ENCODE measurements at places on chromosomes 3 and 15.
A peak's percentile ranks its signal among the peaks of the same experiment; 100 is the strongest.

DNA sequence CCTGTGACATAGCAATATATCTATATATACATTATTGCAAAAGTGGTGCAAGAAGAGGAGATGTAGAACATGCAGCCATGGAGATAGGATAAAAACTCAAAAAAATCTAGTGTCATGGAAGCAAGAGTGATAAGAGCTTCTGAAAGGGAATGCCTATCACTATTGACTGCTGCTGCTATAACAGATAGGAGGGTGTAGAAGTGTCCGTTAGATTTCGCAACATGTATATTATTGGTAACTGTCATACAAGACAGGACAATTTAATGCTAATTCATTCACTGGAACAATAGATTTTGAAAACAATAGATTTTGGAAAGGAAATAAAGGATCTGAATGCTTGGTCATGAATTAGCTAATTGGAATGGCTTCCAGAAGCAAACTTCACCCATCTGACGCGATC, 224.5 kb downstream of the ZNF385D start:
- no peaks in the 10 kb centered on the region for H3K27me3 ChIP-seq
- no peak overlapping the region for H3K27ac ChIP-seq

- H3K27ac ChIP-seq = no peak overlapping the region
- H3K27me3 ChIP-seq = no peaks in the 10 kb centered on the region
- no peaks in the 10 kb centered on the region for H3K36me3 ChIP-seq
Observed at GRCh38 chr3:1692428-1692827, 406.2 kb upstream of the CNTN4 start.

DNA sequence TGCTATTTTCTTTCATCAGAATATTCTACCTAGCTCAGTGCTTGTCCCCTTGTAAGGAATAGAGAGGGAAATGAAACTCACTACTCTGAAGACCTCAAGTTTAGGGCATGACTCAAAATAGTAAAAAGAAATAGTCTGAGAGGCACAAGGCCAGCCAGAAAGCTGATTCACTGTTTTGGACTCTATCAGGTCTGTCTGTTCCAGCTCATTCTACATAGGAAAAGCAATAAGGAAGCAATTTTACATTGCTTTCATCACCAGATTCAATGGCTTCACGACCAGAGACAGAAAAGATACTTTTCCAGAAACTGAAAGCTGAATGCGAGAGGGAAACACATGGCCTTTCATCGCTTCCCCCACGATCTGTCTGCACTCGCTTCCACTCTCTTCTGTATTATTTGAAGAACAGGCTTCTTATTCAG, 276.0 kb downstream of the GBE1 start:
- H3K27me3 ChIP-seq = no peaks in the 10 kb centered on the region
- H3K4me1 ChIP-seq = peaks cover 16% of the 10 kb centered on the region
- H3K27ac ChIP-seq = no peak overlapping the region
- H3K4me3 ChIP-seq = no peak overlapping the region
- no peak for DNase-seq

DNA sequence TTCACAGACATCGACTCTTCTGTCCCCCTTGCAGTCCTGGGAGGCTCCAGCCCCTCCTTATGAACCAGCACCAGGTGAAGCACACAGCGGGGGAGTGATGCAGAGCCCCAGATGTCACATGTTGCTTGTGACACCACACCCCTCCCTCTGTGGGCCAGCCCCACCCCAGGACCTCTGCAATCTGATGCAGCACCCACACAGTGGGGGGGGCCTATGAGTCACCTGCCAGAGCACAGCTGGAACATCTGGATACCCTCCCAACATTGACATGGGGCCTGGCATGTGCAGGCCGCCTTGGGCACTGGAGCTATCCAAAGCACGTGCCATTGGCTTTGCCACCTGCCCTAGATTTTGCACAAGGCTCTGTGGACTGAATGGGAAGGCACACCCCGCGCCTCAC, 70.5 kb downstream of the FEM1B start:
- H3K36me3 ChIP-seq = peaks cover 4% of the 10 kb centered on the region
- no peaks in the 10 kb centered on the region for H3K27me3 ChIP-seq
- no peak for DNase-seq
- no peak overlapping the region for H3K27ac ChIP-seq
- no peak overlapping the region for H3K4me3 ChIP-seq

DNA sequence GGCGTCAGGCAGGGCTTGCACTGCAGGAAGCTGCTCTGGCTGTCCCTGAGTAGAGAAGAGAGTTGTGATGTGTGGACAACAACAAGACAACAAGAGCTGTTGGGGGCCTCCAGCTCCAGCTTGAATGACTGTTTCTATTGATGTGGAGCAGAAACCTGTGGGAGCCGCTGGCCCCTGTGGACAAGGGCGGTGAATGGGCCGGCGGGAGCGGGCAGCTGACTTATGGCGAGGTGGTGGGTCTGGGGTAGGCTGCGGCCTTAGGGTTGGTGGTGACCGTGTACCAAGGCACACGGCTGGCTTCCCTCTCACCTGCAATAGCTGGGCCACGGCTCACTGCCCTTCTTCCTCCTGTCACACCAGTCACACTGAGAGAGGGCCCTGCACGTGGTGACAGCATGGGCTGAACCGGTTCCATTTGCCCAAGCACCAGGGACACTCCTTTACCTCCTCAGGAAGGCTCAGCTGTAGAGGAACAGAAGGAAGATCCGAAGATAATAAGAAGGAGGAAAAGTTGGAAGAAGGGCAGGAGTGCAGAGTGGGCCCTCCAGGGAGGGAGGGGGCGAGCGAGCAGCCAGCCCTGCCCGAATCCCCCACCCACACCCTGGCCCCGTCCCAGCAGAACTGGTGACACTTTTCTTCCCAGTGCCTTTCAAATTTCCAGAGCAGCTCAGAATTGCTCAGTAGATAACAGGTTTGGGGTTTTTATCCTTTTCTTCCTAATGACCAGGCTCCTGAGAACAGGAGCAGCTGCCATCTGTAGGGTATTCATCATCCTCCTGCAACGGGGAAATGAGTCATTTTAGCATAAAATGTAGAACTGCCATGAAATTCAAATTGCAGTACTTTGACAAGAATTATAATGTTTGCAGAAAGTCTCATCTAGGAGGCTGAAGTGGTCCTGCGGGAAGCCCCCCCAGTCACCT, 136.9 kb downstream of the TJP1 start:
- H3K4me3 ChIP-seq = no peak overlapping the region
- no peak for DNase-seq
- no peaks in the 10 kb centered on the region for H3K27me3 ChIP-seq
- H3K27ac ChIP-seq = no peak overlapping the region
- H3K4me1 ChIP-seq = no peaks in the 10 kb centered on the region
- H3K36me3 ChIP-seq = no peaks in the 10 kb centered on the region

- no peak overlapping the region for H3K27ac ChIP-seq
- H3K4me1 ChIP-seq = peaks cover 27% of the 10 kb centered on the region
- H3K36me3 ChIP-seq = peaks cover 13% of the 10 kb centered on the region
- peak overlapping the region; percentile 84 for H3K4me3 ChIP-seq
- no peak for DNase-seq
Observed at GRCh38 chr15:74461847-74462511, 1.0 kb upstream of the UBL7 start.

DNA sequence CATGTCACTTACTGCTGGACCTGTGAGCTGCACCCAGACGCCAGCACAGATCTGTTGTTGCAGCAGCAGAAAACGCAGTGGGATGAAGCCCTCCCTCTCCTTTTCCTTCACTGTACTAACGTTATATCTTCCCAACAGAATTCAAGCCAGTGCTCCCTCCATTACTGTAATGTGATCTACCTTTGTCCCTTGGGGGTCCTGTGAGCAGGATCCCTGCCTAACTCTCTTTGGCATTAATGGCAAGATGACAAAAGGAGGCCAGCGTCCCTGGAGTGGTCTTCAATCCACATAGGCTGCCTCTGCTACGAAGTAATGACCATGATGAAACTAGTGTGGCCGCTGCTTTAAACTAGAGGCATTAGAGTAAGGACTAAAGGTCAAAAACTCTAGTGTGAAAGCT, 69.3 kb upstream of the SOX14 start:
- no peak overlapping the region for H3K4me3 ChIP-seq
- H3K4me1 ChIP-seq = no peaks in the 10 kb centered on the region
- H3K36me3 ChIP-seq = no peaks in the 10 kb centered on the region
- H3K27ac ChIP-seq = no peak overlapping the region
- H3K27me3 ChIP-seq = no peaks in the 10 kb centered on the region

- no peaks in the 10 kb centered on the region for H3K36me3 ChIP-seq
- no peak for DNase-seq
- peaks cover 11% of the 10 kb centered on the region for H3K4me1 ChIP-seq
- no peak overlapping the region for H3K27ac ChIP-seq
- H3K4me3 ChIP-seq = no peak overlapping the region
- H3K27me3 ChIP-seq = no peaks in the 10 kb centered on the region
Observed at GRCh38 chr3:42489116-42489936, 13.1 kb upstream of the VIPR1 start.

- H3K4me1 ChIP-seq = no peaks in the 10 kb centered on the region
- no peaks in the 10 kb centered on the region for H3K27me3 ChIP-seq
- H3K36me3 ChIP-seq = peaks cover 59% of the 10 kb centered on the region
Observed at GRCh38 chr3:120410541-120410940, 40.3 kb downstream of the FSTL1 start.

GRCh38 chr3:11494131-11494916, 149.4 kb downstream of the VGLL4 start:
- H3K27ac ChIP-seq = no peak overlapping the region
- peaks cover 10% of the 10 kb centered on the region for H3K4me1 ChIP-seq
- H3K36me3 ChIP-seq = no peaks in the 10 kb centered on the region
- no peak for DNase-seq
- no peaks in the 10 kb centered on the region for H3K27me3 ChIP-seq

DNA sequence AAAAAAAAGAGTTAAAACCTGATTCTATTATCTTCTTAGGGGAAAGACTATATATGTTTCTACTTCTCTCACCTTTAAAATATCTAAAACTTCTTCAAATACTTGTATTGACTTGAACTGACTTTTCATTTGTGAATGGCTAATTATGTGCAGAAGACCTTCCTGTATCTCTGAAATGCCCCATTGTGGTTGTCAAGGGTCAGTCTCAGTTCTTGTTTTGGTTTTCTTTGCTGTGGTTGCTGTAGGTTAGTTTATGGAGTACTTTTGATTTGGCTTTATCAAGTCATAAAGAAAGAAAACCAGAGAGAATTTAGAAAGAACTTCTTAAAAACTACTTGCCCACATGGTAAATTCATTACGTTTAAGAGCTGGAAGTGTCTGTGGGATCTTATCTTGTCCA, 345.3 kb upstream of the POU1F1 start:
- no peak overlapping the region for H3K27ac ChIP-seq
- no peaks in the 10 kb centered on the region for H3K4me1 ChIP-seq
- no peaks in the 10 kb centered on the region for H3K36me3 ChIP-seq
- H3K4me3 ChIP-seq = no peak overlapping the region
- DNase-seq = no peak

GRCh38 chr3:41198046-41198445, 1.3 kb upstream of the CTNNB1 start:
- peak overlapping the region; percentile 79 for H3K4me3 ChIP-seq
- no peak for DNase-seq
- H3K27ac ChIP-seq = no peak overlapping the region
- no peaks in the 10 kb centered on the region for H3K36me3 ChIP-seq
- H3K27me3 ChIP-seq = no peaks in the 10 kb centered on the region

- H3K27ac ChIP-seq = peak overlapping the region; percentile 73
- peaks cover 36% of the 10 kb centered on the region for H3K4me1 ChIP-seq
- H3K27me3 ChIP-seq = no peaks in the 10 kb centered on the region
- H3K36me3 ChIP-seq = no peaks in the 10 kb centered on the region
Observed at GRCh38 chr3:11288786-11289637, 16.8 kb downstream of the ATG7 start.

DNA sequence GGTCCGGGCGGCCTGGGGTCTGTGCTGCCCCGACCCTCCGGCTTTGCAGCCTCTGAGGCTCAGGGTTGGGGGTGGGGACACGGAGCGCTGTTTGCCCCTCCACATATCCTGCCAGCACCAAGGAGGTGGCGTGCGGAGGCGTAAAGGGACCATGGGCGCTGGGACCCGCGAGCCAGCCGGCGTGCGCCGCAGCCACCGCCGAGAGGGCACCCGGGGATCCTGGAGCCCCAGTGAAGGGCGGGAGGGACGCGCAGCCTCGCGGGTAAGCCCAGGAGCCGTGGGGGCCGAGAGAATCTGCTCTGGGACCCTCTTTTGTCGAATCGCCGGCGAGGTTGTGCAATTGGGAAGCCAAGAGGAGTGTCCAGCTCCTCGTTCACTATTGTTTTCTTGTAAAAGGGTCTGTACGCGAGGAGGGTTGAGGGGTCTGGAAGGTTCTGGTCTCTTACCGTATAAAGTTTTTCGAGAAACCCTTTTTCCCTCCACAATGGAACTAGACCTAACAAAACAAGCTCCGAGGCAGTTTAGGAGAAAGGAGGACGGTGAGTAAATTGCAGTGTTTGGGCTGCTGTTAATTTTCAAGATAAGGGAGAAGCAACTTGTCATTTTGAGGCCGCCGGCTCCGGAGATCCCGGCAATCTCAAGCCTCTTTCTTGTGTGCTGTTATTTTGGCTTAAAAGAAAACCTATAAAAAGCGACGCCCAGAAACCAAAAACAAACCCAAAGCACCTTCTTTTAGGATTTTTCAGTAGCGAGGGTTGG, 29.9 kb upstream of the ST3GAL6 start:
- peaks cover 6% of the 10 kb centered on the region for H3K4me1 ChIP-seq
- peak overlapping the region; percentile 76 for H3K27ac ChIP-seq
- H3K27me3 ChIP-seq = no peaks in the 10 kb centered on the region
- H3K36me3 ChIP-seq = no peaks in the 10 kb centered on the region
- no peak for DNase-seq

DNA sequence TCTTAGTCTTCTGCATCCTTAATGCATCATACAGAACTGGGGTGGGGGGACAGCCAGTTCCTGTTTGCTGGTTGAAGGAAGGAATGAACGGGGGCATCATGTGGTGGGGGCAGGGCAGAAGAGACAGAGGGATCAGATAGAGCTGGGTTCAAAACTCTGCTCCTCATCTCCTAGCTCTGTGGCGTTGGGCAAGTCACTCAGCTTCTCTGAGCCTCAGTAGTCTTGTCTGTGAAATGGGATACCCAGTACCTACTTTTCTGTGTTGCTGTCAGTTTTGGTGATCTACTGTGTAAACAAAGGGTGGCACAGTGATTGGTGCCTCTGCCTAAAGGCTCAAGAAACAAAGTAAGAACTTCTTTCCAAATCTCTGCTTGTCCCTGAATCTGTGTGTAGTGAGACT, 36.3 kb downstream of the RHCG start:
- H3K4me3 ChIP-seq = no peak overlapping the region
- no peaks in the 10 kb centered on the region for H3K4me1 ChIP-seq
- H3K27me3 ChIP-seq = no peaks in the 10 kb centered on the region
- DNase-seq = no peak

GRCh38 chr15:80929225-80929624, 60.4 kb downstream of the MESD start:
- H3K27ac ChIP-seq = no peak overlapping the region
- H3K27me3 ChIP-seq = no peaks in the 10 kb centered on the region
- H3K36me3 ChIP-seq = no peaks in the 10 kb centered on the region
- DNase-seq = no peak

- no peaks in the 10 kb centered on the region for H3K4me1 ChIP-seq
- H3K27me3 ChIP-seq = no peaks in the 10 kb centered on the region
- no peaks in the 10 kb centered on the region for H3K36me3 ChIP-seq
- H3K27ac ChIP-seq = no peak overlapping the region
- no peak for DNase-seq
Observed at GRCh38 chr3:17562845-17563244, 179.6 kb downstream of the TBC1D5 start.

Measured in vagina (tissue), 2 donors.